ENCODE measurements at places on chromosomes 12 and 14. TPM values are rescaled to one million over a fixed set of nuclear protein-coding genes. Genes with fewer than 3 reads are reported as not detected.

The SLCO1B1 gene
- not detected for total RNA-seq

The RNASE2 gene
- 3.5 TPM for total RNA-seq

The GPD1 gene
- 0.43 TPM for total RNA-seq

The SPPL3 gene
- total RNA-seq, result 20.4 TPM

The MYL2 gene
- total RNA-seq, result not detected

The ABCC9 gene
- total RNA-seq, result 18.4 TPM

The DAO gene
- total RNA-seq, result not detected

The ANAPC7 gene
- total RNA-seq, result 42.4 TPM

The TMPRSS12 gene
- total RNA-seq, result not detected

DNA sequence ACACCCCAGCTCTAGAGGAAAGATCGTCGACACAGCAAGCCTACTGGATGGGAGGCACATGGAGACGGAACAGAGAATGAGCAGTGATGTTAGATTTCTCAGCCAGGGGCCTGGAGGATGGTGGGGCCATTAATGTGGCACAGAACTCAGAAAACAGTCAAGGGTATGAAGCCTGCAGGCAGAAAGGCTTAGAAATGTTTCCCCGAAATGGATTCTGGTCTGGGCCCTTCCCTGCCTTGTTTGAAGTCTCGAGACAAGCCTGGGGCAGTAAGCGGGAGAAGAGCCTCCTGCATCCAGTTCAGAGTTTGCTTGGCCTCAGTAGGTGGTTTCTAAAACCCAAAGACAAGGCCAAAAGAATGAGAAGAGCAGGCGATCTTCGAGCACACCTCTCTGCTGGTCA, 158.4 kb downstream of the NTF3 start:
- DNase-seq, result no peak

GRCh38 chr12:114790276-114790675, 106.3 kb upstream of the TBX3 start:
- DNase-seq, result no peak

- peak; percentile 23 for DNase-seq
Measured at GRCh38 chr12:32051511-32052211, 55.0 kb upstream of the BICD1 start.

DNA sequence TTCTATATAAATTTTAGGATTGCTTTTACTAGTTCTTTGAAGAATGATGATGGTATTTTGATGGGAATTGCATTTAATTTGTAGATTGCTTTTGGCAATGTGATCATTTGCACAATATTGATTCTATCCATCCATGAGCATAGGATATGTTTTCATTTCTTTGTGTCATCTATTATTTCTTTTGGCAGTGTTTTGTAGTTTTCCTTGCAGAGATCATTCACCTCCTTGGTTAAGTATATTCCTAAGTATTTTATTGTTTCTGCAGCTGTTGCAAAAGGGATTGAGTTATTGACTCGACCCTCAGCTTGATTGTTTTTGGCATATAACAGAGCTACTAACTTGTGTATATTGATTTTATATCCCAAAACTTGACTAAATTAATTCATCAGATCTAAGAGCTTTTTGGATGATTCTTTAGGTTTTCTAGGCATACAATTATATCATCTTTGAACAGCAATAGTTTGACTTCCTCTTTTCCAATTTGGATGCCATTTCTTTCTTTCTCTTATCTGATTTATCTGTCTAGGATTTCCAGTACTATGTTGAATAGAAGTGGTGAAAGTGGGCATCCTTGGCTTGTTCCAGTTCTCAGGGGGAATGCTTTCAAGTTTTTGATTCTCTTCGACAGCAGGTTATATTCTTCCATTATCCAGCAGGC, 668.1 kb downstream of the SLC16A7 start:
- DNase-seq, result no peak

- no peak for DNase-seq
Measured at GRCh38 chr12:46219132-46219876, 49.5 kb downstream of the SLC38A1 start.

DNA sequence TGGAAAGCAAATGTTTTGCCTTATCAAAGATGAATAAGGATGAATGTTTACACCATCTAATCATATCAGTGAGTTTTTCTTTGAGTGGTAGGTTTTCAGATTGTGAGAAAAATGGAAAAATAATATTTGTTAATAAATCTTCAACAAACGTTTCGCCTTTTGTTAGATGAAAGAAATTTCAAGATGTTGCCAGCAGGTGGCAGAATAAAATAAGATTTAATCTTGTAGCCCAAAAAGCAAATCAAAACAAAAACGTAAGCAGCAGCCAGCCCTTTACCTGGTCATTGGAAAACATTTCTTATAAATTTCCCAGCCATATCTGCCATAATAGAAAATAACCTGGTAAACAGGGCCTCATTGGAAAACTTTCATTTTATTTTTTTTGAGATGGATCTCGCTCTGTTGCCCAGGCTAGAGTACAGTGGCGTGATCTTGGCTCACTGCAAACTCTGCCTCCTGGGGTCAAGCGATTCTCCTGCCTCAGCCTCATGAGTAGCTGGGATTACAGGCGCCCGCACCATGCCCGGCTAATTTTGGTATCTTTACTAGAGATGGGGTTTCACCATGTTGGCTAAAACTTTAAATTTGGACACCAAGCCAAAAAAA, 15.4 kb upstream of the TMEM120B start:
- no peak for DNase-seq

GRCh38 chr14:102915292-102916110, 7.0 kb upstream of the AMN start:
- no peak for DNase-seq

GRCh38 chr12:32688786-32689185, 9.7 kb downstream of the DNM1L start:
- DNase-seq, result no peak

- no peak for DNase-seq
Measured at GRCh38 chr14:104218361-104219180, 80.2 kb downstream of the KIF26A start.

DNA sequence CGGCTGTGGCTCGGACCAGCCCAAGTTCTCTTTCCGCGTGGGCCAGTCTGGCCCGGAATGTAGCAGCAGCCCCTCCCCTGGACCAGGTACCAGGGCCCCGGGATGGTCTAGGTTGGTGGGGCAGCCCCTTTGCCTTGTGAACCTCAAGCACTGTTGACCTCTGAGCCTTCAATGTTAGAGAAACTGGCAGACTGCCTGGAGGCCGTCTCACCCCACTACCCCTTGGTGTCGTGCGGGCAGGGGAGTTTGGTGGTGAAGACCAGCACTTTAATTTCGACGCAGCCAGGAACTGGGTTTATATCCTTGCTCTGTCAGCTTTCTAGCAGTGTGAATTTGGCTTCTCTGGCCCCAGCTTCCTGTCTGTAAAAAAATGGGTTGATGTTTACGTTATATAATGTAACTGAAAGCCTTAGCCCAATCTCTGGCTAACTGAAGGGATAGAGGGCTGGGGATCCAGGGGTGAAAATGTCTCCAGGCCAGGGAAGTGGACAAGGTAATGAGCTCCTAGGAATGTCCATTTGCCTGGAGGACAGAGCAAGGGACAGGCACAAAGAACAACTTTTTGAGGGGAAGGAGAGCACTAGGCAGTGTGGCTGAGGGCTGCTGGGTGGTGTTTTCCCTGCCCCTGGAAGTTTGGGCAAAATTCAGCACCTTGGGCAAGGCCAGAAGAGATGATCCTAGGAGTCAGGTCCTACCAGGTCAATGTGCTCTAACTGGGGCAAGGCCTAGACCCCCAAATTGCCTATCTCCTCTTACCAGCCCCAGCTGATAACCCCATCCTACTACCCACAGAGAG, 11.4 kb downstream of the MCRS1 start:
- DNase-seq, result no peak

DNA sequence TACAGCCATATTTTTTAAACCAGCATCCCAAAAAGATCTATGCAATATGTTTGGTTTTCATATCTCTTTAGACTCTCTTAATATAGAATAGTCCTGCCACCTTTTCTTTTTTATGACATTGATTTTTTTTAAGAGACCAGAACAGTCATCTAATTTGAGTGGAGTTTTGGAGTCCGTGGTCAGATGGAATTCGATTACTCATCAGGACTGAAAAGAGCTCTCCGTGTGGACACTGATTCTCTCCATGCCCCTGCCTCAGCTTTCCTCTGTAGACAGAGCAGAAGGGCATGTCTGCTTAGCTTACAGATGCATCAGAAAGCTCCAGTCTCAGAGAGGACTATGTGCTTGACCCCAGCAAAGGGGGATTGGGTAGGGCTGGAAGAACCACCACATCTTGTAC, 27.8 kb downstream of the SMCO2 start:
- DNase-seq, result no peak

- DNase-seq, result no peak
Measured at GRCh38 chr14:49033131-49033530, 553.0 kb downstream of the RPS29 start.

- no peak for DNase-seq
Measured at GRCh38 chr14:60175255-60175902, 10.2 kb upstream of the DHRS7 start.

DNA sequence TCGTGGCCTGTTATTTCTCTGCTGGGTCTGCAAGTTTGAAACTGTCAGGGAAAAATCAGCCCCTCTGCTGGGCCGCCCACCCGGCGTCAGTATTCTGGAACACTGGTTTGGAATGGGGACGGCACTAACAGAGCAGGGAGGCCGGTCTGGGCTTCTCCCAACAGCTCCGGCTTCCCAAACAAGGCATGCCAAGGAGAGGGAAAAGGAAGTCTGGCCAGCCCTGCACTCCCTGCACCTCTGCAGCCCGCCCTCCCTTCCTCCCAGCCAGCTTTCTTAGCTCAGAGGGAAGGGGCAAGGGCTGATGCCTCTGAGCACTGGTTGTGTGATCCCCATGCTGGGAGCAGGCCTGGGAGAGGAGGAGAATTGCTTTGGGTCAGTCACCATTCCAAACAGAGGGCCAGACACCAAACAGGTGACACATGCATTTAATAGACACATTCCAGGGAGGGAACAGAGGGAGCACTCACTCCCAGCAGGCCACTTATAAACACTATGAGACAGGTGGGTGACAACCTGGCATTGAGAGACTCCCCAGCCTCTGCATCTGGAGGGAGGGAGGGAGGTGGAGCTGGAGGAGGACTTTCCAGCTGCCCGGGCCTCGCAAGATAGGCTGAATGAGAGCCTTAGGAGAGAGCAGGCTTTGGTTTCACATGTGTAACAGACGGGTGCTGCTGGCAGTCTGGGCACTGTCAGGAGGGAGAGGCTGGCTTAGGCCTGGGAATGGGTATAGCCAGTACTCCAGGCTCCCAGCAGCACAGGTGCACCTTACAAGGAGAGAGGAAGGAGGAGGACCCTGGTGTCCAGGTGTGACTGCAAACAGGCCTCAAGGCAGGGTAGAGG, 10.3 kb downstream of the KRT75 start:
- DNase-seq, result peak; percentile 2

DNA sequence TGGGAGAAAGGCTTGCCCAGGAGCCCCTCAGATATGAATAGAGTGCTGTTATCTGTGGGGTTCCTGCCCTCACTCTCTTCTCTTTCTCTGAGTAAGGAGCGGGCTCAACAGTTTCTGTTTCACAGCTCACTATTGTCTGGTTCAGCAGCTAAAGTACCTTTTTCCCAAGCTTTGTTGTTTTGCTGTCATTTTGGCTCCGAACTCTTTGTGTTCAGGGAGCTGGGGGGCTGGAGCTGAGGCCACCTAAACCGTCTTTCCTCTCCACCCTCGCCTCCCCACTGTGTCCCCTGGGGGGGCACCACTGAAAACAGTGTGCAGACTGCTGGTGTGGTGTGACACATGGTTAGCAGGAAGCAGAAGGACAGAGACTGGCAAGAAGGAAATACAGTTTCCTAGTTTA, 51.4 kb downstream of the FBXW8 start:
- no peak for DNase-seq

- no peak for DNase-seq
Measured at GRCh38 chr12:69354556-69355187, 4.9 kb upstream of the YEATS4 start.

DNA sequence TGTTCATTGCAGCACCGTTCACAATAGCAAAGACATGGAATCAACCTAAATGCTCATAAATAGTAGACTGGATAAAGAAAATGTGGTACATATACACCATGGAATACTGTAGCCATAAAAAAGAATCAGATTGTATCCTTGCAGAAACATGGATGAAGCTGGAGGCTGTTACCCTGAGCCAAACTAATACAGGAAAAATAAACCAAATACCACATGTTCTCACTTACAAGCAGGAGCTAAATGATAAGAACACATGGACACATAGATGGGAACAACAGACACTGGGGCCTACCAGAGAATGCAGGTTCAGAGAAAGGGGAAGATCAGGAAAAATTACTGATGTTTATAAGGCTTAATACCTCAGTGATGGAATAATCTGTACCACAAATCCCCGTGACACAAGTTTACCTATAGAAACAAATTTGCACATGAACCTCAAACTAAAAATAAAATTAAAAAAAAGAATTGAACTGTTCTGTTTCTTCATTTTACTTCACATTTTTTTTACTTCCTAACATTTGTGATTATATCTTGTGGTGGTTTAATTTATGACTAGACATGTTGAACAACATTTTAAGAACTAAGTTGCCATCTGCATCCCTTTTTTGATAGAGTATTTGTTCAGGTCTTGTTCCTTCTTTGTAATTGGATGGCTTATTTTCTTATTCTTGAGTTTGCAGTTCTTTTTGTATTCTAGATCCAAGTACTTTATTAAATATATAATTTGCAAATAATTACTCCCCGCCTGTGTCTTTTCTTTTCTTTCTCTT, 835.2 kb downstream of the FSCB start:
- no peak for DNase-seq

- DNase-seq, result peak; percentile 47
Measured at GRCh38 chr12:104790296-104791125, 167.6 kb downstream of the SLC41A2 start.

GRCh38 chr12:47273191-47273626, 193.4 kb upstream of the AMIGO2 start:
- no peak for DNase-seq

GRCh38 chr12:96064966-96065365, 29.6 kb upstream of the LTA4H start:
- no peak for DNase-seq

Measured in adrenal gland (tissue), 19 donors.